CD4-positive, alpha-beta T cell treated with Interleukin-2 at 100 ng/mL for 4 hours (primary cell): ENCODE measurements at places on chromosomes 6 and 20.

DNA sequence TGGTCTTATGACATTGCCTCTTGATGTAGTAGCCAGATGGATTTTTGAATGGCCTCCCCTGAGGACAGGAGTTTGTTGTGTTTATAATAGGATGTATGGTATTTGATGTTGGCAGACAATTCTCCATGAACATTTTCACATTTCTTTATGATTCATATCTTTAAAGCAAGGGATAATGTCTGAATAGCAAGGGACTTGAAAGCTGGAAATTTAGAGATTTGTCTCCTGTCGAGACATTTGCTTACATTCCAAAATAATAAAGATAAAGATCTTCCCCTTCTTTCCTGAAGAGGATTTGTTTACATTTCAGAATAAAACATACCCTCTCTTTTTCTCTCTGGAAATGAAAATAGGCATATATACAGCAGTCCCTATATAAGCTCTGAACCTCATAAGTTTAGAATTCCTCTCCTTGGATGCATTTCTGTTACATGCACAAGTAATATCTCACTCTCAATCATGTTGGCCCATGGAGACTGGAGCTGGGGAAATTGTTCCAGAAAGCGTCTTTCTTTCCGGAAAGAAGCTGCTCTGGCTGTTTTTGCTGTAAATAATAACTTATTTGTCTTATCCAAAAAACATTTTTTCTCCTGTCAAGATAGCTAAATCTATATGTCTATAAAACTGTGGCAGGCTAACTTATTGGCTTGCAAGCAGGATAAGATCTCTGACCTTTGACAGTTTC lies 42.5 kb upstream of the ASCC3 start:
- no peak for DNase-seq

DNA sequence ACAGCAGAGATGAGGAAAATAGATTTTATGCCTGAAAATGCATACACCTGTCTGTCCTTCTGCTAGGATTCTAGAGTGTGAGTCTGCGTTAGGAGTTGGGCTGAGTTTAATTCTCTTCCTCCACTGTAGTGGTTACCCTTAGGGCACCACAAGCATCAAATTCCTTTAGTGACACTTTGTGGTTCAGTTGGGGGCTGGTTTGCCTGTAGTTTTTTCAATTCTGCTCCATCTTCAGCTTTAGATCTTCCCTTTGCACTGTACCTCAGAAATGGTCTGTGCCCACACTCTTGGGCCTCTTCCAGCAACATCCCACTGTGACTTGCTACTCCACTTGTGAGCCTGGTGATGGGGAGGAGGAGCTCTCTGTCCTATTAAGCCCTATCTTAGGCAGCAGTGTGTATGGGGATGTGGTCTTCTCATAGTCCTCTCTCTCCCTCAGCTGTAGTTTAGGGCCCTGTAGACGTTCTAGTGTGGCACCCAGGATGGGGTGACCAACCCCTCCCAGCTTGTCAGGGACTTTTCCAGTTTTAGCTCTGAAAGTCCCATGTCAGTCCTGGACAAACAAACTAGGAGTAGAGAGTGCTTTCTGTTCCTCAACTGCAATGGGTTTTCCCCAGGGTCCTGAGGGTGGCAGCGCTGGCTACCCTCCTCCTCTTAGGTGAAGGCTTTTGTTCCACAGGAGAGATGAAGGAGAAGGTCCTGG lies 19.7 kb upstream of the OGFRL1 start:
- DNase-seq, result no peak

GRCh38 chr6:7088076-7088742 lies 19.6 kb upstream of the RREB1 start:
- DNase-seq, result no peak

DNA sequence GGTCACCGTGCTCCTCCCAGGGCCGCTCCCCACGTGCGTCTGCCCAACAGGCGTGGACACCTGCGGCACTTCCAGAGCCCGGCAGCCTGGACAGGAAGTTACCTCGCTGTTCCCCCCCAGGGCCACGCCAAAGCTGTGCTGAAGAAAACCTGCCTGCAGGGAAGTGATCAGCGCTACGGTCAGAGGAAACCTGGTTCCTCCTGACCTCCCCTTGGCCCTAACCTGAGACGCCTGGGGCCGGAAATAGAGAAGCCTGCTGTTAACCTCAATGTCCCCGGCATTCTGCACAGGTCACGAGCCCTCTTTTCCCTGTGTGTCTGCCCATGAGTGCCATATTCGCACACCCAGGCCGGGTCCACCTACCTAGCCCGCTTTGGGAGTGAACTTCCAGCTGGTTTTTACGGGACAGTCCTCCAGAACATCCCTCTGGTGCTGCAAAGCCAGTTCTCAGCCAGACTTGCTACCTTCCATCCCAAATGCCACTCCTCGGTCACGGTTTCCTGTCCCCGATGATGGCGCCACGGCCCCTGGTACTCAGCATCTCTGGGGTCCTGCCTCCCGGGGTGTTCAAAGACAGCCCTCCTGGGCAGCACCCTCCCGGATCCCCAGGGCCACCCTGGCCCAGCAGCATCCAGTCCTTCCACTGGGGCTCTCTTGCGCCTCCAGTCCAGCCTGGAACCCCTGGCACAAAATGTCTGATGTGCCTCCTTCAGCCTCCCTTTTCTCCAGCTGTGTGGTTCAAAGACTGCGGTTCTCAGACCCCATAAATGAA lies 12.0 kb upstream of the IRF4 start:
- DNase-seq, result no peak

GRCh38 chr20:47181056-47181862 lies 175.2 kb downstream of the ZMYND8 start:
- no peak for DNase-seq

DNA sequence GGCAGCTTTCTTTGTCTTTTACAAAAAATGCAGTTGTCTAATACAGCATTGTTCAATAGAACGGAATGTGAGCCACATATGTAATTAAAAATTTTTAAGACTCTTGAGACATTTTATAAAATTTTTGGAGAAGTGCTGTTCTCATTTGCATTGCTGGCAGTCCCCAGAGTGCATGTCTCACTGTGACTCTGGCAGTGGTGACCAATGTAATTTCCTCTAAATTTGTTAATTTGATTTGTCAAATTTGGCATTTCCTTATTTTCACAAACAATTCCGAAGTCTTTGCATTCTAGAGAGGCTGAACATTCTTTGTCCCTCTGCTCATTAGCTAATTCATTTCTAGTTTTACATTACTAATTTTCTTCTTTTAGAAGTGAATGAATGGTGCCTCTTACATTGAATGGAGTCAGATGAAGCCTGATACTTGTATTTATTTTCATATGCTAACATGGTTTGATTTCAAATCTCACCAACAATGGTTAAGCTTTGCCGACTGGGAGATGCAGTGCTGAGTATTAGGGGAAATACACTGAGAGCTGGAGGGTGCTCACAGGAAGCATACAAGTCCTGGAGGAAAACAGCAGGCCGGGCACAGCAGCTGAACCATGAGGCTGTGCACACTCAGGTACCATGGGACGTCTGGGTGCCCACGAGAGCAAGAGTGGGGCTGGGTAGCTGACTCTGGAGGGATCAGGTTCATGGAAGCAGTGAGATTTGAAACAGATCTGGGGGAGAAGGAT lies 68.5 kb upstream of the ARMC2 start:
- DNase-seq, result no peak
